ENCODE measurements at places on chromosomes 16 and 17.
A peak's percentile ranks its signal among the peaks of the same experiment; 100 is the strongest.

DNA sequence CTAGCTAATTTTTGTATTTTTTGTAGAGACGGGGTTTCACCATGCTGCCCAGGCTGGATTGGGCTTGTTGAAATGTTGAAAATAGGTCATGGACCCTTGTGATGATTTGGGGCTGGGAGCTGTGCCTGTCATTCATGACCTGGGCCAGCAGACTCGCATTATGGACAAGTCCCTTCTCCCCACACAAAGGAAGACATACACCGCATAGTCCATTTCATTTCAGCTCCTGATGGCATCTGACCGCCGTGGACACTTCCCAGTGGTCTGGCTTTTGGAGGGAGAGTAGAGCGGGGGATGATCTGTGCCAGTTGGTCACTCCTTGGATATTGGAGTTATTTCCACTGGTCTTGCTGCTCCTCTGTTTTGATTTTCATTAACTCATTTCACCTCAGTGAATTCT, 34.8 kb downstream of the MPRIP start:
- no peak for DNase-seq

DNA sequence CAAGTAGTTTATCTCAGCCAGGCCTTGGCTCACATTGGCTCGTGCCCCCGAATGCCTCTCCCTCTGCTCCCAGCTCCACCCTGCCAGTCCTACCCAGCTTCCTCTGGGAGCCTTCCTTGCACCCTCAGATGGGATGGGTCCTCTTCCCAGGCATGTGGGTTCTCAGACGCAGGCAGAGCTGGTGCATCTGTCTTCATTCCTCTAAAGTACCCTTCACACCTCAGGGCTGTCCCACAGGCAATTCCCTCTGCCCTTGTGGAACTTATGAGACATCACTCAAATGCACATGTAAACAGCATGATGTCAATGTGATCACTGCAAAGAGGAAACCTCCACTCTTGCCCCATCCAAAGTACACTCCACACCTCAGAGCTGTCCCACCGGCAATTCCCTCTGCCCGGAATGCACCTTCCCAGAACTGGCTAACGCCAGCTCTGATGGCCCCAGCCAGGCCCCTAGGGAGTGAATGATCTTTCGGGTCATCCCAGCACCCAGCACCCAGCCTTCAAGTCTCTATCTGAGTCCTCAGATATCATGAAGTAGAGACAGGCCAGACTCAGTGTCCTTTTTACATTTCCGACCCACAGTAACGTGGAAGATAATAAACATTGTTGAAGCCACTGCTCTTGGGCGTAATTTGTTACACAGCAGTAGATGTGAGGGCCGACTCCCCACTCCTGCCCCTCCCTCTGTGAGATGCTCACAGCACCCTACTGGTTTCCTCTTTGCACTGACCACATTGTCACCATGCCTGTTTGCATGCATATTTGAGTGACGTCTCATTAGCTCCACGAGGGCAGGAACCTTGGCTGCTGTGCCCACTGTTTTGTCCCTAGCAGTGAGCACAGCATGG, 85.4 kb downstream of the N4BP1 start:
- DNase-seq, result no peak

- no peak for DNase-seq
These were observed 40.6 kb upstream of the PITPNM3 start for GRCh38 chr17:6596941-6597340.

GRCh38 chr17:14926526-14927122, 338.5 kb downstream of the PMP22 start:
- peak; percentile 13 for DNase-seq

DNA sequence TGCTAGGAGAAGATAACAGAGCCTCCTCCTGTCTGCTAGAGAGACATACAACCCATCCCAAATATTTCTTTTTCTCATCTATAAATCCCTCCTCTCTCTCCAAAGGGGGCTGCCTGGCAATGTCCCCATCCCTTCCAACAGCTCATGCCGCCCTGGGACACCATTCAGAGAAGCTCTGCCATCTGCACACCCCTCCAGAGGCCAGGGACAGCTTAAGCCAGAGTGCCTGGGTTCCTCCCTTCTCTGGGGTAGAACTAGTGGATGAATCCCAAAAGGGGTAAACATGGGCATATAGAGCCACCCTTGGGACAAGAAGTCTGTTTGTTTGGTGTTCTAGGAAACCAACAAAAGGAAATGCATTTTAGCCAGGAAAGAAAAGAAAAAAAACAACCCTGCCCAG, 2.6 kb upstream of the LPO start:
- no peak for DNase-seq
